ENCODE measurements at places on chromosomes 13 and 19.
A peak's percentile ranks its signal among the peaks of the same experiment; 100 is the strongest.

DNA sequence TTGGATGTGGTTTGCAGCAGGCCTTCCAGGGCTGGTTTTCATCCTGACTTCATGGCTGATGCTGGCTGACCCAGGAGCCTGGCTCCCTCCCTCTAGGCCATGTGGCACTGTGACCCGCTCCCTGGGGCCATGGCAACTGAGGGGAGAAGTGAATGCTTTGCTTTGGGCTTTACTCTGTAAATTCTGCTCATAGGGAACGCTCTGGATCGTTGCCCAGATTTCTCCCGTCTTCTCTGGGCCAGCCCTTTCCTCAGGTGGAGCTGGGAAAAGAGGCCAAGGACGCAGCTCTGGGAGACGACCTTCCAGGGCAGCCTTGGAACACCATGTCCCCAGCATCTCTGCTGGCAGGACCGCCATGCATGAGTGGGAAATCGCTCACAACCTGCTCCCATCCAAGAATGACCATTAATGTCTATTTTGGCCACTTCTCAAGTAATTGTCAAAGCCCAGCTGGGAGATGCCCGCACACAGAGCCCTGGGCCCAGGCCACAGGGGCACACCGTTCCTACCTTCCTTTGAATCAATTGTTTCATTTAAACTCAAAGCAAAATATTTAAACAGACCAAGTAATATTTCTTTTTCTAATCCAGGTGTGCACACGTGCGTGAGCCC is 321.8 kb downstream of the TEX29 start:
- no peak for DNase-seq

GRCh38 chr13:29125934-29126424 is 305.8 kb downstream of the MTUS2 start:
- DNase-seq: no peak

- peak; percentile 12 for DNase-seq
Observed at GRCh38 chr19:12543855-12544254, 7.4 kb downstream of the ZNF564 start.

DNA sequence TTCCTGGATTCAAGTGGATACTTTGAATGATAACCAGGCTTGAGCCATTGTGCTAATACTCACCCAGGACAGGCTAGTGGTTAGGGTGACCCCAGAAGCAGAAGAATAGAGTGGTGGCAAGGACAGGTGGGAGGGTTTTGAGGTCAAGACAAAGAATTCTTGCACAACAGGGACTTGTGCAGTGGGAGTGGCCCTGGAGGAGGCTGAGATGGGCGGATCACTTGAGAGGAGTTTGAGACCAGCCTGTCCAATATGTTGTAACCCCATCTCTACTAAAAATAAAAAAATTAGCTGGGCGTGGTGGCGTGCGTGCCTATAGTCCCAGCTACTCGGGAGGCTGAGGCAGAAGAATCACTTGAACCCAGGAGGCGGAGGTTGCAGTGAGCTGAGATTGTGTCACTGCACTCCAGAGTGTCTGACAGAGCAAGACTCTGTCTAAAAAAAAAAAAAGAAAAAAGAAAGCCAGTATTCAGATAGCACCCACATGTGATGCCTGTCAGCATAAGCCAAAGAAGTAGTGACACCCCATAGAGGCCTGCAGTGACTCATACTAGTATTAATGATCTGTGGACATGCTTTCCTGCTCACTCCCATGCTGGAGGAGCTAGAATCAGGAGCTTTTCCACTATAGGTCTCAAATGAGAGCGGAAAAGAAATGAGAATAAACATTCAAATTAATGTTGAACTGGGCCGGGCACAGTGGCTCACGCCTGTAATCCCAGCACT is 78.7 kb downstream of the RNF17 start:
- no peak for DNase-seq

DNA sequence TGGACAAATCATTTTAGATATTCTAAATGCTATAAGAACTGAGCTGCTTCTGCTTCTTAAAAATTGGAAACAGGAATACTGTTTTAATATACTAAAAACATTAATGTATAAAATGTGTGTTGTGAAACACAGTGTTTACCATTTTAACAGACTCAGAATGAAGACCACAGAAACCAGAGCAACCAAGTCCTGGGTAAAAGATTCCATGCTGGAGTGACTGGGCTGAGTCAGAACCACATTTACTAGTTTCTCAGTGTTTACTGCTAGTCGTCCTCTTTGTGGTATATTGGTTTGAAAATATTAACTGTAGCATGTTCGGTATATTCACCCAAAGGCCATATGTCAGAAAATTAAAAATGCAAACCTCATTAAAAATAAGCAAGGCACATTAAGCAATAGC is 31.9 kb downstream of the ANKRD10 start:
- no peak for DNase-seq

- no peak for DNase-seq
Observed at GRCh38 chr19:5470264-5470671, 15.1 kb downstream of the ZNRF4 start.

DNA sequence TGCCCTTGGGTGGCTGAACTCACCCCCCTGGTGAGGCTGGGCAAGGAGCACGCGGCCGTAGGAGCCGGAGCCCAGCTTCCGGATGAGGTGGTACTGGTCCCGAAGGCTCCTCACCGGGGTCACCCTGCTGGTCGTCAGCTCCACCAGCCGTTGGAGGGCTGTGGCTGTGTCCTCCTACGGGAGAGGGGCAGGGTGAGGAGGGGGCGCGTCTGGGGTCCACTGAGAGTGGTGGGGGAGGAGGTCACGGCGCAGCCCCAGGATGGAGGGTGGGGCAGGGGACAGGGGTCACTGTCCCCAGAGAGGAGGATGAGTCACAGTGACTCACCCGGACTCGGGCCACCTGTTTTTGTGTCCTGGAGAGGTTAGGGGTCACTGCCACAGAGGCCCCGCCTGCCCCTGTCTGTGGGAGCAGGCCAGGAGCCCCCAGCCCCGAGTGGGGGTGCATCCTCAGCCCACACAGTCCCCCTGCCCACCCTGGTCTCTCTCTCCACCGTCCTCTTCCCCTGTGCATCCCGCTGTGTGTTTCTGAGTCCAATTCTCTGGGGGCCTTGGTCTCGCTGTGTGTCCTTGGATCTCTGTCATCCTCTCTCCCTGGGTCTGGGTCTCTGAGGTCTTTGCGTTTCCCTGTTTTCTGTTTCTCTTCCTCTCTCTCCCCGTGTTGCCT is 435 bp downstream of the SBK3 start:
- no peak for DNase-seq

- DNase-seq: no peak
Observed at GRCh38 chr13:112242777-112243176, 133.4 kb upstream of the SPACA7 start.

GRCh38 chr13:94464771-94465170 is 14.7 kb downstream of the DCT start:
- no peak for DNase-seq

GRCh38 chr19:37467608-37468090 is 405 bp upstream of the ZNF569 start:
- DNase-seq: no peak

GRCh38 chr13:109126891-109127641 is 497.7 kb downstream of the MYO16 start:
- no peak for DNase-seq

DNA sequence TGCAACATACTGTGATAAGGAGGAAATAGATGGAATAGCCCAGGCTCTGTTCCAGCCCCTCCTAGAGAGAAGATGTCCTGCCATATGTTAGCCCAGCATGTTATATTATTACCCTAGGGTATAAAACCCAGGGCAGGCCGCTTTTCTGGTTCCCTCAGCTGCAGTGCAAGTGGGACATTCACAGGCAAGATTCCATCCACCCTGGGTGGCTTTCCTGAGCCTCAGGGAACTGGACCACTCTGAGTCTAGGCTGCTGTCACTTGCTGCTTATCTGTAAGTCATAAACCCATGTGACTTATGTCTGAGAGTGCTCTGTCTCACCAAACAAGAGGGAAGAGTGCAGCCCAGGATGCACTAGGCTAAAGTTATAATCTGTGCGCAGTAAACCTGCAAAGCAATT is 413.2 kb downstream of the MZT1 start:
- DNase-seq: no peak

DNA sequence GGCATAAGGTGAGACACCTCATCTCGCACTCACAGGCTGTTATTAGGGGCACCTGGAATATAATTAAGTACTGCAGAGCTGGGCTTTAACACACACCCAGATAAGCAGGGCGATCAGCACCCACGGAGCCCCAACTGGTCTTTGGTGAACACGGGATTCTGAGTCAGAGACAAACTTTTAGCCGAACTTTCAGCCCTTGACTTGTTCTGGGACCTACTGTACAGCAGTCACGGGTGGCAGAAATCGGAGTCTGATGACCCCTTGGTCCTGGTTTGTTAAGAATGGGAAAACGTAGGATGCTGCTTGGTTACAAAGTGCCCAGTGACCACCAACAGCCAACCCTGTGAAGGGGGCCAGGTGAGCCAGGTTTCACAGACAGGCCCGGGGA is 9.0 kb downstream of the SH3GL1 start:
- no peak for DNase-seq

DNA sequence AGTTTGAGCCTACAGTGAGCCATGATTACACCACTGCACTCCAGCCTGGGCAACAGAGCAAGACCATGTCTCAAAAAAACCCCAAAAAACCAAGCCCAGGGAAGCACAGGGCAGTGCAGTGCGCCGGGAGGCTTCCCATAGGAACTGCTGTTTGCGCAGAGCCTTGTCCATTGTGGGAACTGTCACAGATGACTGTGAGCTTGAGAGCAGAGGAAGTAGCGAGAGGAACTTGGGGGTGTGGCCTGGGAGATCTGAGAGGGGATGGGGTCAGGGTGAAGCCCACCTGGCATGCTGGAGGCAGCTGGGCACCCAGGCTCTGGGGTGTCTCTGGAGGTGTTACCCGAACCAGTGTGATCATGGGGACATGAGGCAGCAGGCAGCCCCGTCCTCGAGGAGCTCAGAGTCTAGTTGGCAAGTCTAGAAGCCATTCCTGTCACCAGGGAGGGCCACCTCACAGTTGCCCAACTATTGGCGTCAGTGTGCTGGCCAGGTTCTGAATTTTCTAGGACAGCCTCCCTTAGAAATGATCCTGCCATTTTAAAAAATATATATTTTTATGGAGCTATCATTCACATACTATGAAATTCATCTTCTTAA is 10.4 kb downstream of the KDM4B start:
- DNase-seq: no peak

- no peak for DNase-seq
Observed at GRCh38 chr19:45601115-45601514, 897 bp downstream of the GPR4 start.

DNA sequence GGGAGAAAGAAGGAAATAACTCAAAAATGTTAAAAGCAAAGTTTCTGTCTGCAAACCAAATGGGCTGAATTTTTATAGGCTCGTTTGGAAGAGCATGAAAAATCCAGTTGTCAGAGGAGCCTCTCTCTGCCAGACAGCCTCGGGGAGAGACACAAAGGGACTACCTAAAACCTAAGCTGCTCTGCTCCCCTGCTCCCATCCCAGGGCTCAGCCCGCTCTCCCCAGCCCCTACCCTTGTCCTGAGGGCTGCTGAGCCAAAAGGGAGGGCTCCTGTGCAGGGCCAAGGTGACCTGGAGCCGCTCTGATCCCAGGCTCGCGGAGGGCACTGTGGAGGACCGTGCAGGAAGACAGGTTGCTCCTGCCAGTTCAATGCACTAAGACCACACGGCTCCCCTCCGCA is 96.7 kb upstream of the UQCRFS1 start:
- DNase-seq: no peak

- no peak for DNase-seq
Observed at GRCh38 chr19:1224047-1224825, 13.6 kb downstream of the CBARP start.

DNA sequence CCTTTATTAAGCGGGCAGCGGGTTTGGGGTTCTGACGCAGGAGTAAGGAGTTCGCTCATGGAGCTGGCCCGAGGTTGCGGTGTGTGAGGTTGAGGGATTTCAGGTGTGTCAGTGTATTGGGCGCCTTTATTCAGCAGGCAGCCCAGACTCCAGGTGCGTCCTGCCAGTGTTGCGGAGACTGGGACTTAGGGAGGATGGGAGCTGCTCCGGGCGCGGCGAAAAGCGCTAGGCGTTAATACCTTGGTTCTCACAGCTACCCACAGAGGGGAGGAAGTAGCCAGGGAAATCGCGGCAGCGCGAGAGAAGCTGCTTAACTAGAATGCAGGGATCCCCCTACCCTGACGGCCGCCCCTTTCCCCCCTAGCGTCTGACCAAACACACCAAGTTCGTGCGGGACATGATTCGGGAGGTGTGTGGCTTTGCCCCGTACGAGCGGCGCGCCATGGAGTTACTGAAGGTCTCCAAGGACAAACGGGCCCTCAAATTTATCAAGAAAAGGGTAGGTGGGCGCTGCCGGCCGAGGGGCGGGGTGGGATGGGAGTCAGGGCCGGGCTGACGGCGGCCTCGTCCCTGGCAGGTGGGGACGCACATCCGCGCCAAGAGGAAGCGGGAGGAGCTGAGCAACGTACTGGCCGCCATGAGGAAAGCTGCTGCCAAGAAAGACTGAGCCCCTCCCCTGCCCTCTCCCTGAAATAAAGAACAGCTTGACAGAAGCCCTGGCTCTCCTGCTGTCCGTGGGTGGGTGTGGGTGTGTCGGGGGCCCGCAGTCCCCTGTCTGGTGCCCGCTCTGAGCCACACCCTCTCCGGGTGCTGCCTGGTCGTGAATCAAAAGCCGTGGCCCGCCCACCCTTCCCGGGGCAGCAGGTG is 1.1 kb downstream of the RPL36 start:
- no peak for DNase-seq

- no peak for DNase-seq
Observed at GRCh38 chr13:93296584-93296983, 70.0 kb downstream of the GPC6 start.

GRCh38 chr13:109745060-109745459 is 41.3 kb downstream of the IRS2 start:
- no peak for DNase-seq

GRCh38 chr13:46647512-46648065 is 94.6 kb downstream of the LRCH1 start:
- DNase-seq: no peak

DNA sequence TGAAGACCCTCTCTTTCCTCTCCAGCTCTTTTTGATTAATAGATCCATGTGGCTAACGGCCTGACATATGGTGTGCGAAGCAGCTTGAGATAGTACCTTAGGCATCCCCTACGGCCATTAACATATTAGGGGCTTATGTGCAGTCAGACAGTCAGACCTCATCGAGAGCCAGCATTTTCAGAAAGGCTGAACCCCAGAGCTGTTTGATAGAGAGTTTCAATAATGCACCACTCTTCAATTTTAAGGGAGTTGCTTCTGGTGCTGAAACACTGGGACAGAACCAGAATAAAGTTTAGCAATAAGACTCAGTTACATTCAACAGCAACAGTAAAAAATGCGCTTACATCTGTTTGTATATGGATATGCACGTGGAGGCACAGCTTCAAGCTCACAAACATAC is 10.8 kb downstream of the POU4F1 start:
- DNase-seq: no peak

DNA sequence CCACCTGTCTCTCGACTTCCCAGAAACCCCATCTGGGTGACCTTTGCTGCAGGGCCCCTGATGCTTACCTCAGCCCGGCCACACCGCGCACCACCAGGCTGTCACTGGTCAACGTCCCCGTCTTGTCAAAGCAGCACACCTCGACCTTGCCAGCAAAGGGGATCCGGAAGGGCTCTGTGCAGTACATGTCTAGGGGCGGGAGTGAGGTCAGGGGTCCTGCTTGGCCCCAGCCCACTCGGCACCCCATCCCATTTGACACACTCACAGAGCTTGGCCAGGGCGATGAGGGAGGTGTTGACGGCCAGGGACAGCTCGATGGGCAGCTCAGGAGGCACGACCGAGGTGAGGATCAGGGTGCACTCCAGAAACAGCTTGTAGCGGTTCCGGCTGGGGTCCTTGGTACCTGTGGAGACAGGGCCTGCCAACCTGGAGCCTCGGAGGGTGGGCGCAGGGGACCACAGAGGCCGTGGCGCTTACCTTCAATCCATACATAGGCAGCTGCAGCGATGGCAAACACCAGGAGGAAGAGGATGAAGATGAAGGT is 8.4 kb downstream of the ATP13A1 start:
- DNase-seq: no peak

- DNase-seq: no peak
Observed at GRCh38 chr13:73684286-73684685, 449.9 kb downstream of the KLF12 start.

Measured in GF-D8 (cell line).